ENCODE measurements at places on chromosomes 2 and 18.

DNA sequence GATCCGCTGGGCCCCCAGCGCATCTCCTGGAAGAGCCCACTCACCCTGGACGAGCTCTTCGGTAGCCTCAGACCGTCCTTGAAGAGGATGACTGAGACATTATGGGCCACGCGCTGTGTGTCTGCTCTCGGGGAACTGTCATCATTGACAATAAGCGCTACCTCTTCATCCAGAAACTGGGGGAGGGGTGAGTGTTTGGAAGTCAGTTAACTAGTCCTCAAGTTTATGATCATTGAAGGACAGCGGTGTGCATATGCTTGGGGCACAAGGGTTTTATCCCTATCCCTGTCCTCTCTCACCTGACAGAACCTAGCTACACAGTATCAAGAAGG is 586 bp downstream of the STK16 start:
- no peak for DNase-seq

GRCh38 chr2:162524192-162524591 is 180.3 kb downstream of the GCA start:
- DNase-seq, result no peak

DNA sequence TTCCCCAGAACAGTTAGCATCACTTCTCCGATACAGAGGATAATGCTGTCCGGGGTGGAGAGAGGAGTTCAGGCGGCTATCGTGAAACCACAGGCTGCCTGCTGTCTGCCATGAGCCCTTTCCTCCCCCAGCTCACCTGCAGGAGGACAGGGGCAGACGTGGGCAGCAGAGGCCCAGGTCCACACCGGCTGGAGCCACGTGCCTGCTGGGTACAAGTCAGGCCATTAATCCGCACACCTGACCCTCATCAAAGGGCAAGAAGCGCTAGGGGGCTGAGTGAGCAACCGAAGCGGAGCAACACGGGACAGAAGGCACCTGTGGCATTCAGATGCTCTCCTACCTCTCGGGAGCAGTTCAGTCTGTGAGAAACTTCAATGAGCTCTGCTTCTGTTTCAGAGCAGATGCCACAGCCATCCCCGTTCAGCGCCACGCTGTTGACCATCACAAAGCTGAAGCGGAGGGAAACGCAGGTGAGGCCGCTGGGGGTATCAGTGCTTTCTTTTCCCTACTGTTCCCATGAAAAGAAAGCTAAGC is 21.5 kb downstream of the MPPE1 start:
- no peak for DNase-seq

DNA sequence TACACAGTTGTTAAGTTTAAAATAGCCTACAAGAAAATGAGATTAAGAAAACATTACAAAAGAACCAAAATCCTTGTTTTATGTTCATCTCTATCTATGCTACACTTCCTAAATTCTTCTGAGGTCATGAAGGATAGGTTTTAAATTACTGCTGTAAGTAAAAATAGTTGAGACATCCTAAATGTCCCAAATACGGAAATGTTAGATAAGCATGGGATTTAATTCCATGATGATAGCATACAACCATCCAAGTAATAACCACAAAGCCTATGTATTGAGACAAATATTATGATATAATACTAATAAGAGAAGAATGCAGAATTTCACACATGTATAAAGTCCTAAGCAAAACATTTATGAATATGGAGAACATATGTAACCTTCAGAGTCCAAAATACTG is 34.1 kb downstream of the PIEZO2 start:
- no peak for DNase-seq

DNA sequence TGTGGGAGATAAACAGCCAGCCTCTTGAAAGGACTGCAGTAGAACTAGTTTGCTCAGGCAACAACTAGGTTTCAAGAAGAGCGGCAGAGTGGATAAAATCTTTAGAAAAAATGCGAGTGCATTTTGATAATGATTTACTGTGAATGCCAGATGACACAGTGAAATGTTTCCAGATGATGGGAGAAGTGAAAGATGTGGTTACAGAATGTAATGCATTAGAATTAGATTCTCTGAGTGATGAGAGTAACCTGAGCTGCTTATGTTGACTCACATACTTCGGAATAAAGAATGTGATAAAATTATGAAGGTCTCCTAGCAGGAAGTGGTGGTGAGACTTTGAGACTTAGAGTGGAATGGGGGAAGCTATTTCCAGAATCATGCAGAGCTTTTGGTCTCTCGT is 184.3 kb downstream of the GULP1 start:
- DNase-seq, result no peak

GRCh38 chr2:138335036-138335435 is 166.5 kb upstream of the SPOPL start:
- DNase-seq, result no peak

DNA sequence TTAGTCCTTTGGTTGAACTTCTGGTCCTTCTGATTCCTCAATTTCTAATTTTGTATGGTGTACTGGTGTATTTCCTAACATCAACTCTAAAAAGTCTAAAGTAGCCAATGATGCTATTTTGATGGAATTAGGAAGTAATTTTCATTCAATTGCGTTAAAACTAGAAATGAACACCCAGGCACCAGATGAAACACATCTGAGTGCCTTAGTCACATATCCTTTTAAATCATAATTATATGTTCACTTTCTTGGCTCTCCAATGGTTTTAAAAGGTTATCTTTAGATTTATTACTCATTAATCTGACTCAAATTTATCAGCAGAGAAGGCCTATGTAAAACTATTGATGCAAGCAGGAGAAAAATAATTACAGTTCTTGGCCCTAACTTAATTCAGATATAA is 119.7 kb downstream of the GAREM1 start:
- no peak for DNase-seq

DNA sequence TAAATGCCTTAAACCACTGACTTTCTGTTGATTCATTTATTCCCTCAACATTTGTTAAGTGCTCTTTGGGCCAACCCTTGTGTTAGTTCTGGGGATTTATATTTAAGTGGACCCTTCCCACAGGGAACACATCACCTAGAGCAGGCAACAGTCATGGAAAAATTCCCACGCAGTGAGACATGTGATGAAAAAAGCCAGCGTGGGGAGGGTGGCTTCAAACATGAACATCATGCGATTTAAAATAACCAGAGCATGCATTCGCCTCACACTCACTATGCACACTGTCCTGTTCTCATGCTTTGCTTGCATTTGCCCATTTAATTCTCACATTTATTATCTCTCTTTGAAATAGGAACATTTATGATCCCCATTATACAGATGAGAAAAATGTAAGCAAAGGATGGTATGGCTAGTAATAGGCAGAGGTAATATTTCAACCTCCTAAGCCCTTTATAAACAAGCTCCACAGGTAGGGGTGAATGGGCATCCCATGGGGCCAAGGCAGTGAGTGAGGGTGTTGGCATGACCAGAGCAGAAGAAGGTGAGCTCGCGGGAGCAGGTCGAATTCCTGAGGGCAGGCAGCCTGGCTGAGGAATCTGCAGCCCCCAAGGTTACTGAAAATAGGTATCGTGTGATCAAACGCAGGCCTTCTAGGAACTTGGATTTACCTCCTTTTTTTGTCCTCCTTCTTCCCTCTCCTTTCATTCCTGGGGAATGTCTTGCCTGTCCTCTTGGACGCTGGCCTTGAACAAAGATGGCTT is 297.8 kb downstream of the MYCN start:
- DNase-seq, result no peak

GRCh38 chr18:27921904-27922751 is 254.8 kb downstream of the CDH2 start:
- DNase-seq, result no peak

DNA sequence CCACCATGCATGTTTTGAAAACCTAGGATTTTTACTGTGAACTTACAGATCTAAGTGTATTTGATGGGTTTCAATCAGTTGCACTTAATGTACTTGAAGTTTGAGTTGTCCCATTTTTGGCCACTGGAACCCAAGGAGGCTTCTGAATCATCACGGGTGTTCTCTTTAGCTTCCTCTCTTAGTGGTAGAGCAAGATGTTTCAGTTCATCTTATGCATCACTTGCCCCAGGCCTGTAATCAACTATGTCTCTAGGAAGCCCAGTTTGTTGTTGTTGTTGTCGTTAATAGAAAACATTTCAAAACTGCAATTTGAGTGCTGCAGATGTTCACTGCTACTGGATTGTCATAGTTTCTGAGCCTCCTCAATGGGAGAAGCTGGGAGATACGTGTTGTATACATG is 97.0 kb downstream of the FHOD3 start:
- no peak for DNase-seq

- no peak for DNase-seq
Observed at GRCh38 chr18:58505181-58505580, 123.7 kb downstream of the ALPK2 start.

- DNase-seq, result peak; percentile 88
Observed at GRCh38 chr18:2002604-2003003, 568.7 kb downstream of the METTL4 start.

- DNase-seq, result no peak
Observed at GRCh38 chr2:12637754-12638153, 79.0 kb upstream of the TRIB2 start.

Data from GF-D8 (cell line).